ENCODE measurements at places on chromosomes 6 and 20. TPM values are rescaled to one million over a fixed set of nuclear protein-coding genes. Genes with fewer than 3 reads are reported as not detected.

- DNase-seq, result no peak
Observed at GRCh38 chr6:121867095-121867494, 431.6 kb downstream of the GJA1 start.

- no peak for DNase-seq
Observed at GRCh38 chr6:130529569-130530149, 163.8 kb downstream of the TMEM200A start.

DNA sequence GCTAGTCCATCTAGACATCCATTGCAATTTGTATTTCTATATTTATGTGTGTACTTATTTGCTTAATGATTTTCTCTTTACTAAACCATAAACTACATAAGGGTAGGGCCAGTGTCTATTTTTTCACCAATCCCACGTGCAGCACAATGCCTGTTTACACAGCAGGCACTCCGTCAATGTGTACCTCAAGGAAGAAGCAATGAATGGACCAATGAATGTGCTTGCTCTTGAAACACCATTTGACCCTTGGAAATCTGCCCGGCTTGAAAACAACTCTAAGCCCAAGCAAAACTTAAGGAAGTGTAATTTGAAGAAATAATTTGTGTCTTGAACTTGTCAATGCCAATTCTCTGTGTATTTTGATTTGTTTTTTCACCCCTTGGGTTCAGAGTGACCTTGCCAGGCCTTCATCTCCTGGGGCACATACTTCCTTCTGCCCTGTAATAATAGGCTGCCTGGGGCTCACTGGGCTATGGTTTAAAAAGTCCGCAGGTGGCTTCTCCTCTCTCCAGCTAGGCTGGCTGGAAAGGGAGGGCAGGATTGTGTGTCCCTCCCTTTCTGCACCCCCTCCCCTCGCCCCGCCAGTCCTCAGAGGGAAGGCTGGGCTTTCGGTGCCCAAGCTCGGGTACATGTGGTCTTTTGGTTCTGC, 140.8 kb upstream of the ARMC2 start:
- no peak for DNase-seq

Gene GPR63
- 3.1 TPM for polyA plus RNA-seq

Gene SNTA1
- polyA plus RNA-seq, result 10.6 TPM

DNA sequence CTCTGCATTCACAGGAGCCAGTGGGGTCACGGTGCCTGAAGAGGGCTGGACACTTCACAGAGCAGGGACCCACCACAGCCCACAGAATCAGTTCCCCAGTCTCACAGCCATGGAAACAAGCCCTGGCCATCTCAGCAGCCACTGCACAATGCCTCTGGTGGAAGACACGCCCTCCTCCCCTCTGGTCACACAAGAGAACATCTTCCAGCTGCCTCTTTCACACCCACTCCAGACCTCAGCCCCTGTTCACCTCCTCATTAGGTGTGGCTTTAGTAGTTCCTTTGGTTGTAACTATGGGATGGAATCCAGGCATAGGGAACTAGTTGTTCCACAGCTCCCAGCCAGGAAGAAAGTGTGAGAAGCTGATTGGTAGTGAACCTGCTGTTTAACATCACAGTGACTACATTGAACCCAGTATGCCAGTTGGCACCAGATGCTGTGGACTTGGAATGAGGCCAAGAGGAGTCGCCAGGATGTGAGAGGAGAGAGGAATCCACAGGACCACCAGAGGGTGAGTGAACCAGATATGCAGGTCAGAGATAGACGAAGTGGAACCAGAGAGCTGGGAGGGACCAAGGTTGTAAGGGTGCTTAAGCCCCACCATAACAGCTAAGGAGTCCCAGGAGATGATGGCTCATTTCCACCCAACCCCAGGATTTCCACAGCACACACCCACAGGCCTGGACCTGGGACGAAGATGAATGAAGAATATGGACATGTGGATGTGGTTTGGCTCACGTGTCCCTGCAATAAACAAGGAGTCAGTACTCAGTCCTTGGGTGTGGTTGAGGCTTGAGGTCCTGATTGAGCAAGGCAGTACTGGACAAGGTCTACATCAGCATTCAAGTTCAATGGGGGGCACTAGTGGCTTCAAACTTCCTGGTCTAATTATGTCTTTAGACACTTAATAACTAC, 8.8 kb upstream of the BTN3A3 start:
- no peak for DNase-seq

GRCh38 chr6:168042426-168043192, 36.4 kb downstream of the FRMD1 start:
- no peak for DNase-seq

DNA sequence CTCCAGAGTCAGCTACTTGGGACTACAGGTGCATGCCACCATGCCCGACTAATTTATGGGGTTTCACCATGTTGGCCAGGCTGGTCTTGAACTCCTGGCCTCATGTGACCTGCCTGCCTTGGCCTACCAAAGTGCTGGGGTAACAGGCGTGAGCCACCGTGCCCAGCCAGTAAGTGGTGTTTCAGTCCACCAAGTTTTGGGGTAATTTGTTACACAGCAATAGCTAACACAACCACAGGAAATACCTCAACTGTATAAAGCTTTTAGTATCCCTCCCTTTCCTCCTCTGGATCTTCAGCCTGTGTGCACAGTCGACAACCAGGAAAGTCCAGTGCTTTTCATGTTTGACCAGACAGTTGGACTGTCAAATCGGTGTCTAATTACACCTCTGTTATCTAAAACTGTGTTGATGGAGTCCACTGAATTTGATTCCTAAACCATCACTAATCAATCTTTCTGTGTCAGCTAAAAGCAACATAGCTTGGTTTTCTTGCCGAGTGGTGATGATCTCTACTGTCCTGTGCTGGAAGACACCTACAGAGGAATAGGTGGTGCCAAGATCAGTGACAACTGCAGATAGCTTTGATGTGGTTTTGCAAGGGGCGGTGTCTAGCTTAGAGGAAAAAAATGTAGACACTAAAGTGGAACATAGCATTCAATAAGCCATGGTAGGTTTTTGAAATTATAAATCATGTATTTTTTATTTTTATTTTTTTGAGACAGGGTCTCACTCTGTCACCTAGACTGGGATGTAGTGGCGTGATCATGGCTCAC, 22.2 kb upstream of the ZBTB2 start:
- no peak for DNase-seq

- DNase-seq, result no peak
Observed at GRCh38 chr6:15947923-15948322, 181.0 kb upstream of the MYLIP start.

GRCh38 chr20:57893366-57893999, 183.7 kb upstream of the PMEPA1 start:
- DNase-seq, result peak; percentile 80

GRCh38 chr6:118240878-118241528, 307.1 kb upstream of the PLN start:
- DNase-seq, result no peak

DNA sequence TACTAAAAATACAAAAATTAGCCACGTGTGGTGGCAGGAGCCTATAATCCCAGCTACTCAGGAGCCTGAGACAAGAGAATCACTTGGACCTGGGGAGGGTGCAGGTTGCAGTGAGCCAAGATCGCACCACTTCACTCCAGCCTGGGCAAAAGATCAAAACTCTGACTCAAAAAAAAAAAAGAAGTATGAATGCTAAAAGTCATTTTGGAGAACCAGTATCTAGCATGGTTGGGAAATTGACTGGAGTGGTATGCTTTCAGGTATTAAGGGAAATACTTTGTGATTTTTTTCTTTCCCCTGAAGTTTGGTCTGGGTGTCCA, 30.1 kb downstream of the PCMT1 start:
- no peak for DNase-seq

DNA sequence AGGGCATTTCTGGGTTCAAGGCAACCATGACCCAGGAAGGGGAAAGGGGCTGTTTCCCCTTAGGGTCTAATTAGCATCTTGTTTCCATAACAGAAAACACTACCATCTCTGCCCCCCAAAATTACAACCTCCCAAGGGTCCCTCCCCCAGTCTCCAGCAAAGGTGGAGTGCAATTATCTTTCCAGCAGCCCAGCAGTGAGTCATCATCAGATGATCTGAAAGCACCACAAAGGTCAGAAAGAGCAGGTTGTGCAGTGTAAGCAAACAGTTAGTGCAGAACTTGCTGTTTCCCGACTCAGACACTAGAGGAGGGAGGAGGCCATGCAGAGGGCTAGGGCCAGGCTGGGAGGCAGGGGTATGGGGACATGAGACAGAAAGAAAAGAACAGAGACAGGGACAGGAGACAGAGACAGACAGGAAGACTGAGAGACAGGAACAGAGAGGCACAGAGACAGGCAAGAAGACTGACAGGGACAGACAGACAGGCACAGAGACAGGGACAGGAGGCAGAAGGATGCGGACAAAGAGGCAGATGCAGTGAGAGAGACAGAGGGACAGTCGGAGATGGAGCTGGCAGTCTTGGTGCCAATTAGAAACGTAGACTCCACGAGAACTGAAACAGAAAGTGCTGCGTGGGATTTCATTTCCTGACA, 62.5 kb downstream of the PYGB start:
- no peak for DNase-seq

Gene ADA
- 5.3 TPM for polyA plus RNA-seq

Gene RRP36
- polyA plus RNA-seq, result 51.6 TPM

GRCh38 chr6:18090349-18090786, 32.1 kb downstream of the NHLRC1 start:
- no peak for DNase-seq

DNA sequence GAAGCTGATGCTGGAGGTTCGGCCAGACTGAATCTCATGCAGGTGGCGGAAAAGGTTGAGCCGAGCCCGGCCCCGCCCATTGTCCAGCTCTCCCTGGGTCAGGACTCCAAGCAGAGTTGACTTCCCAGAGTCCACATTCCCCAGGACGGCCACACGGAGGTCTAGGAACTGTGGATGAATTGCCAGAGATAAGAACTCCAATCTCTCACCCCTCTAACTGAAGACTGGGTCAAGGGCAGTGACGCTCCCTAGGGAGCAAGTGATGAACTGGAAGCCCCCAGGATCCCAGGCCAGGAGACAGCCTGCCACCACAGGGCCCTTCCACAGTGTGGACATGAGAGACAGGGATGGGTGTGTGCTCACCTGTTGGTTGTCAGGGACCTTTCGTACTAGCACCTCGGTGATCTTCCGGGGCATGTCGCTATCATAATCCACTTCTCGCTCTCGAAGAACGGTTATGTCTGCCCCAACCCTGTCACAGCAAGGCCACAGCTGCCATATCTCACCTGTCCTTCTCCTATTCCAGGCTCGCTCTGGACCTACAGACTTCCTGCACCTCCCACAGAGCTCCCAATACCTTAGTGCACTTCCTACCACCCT, 3.6 kb downstream of the GTPBP2 start:
- DNase-seq, result no peak

Gene ELOVL4
- polyA plus RNA-seq, result 1.4 TPM

Gene HLA-DQB1
- polyA plus RNA-seq, result 4.4 TPM

GRCh38 chr6:151112130-151112529, 127.6 kb upstream of the AKAP12 start:
- DNase-seq, result peak; percentile 28

DNA sequence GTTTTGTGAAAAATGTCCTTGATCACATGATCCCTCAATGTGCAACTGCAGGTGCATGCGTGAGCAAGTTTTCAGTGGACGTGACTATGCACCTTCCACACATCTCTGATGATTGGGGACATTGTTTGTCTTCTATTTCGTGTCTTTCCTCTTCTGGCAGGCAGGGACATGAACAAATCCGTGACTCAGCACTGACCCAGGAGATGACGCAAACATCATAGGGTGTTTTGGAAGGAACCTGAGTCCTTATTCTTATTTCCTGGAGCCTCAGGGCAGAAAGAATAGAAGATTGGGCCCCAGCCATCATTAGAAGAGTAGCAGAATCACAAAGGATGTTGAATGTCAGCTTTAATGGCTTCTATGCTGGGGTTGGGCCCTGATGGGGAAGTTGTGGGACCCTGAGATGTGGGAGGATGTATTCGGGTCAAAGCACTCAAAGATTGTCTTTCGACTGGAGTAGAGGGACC, 11.9 kb upstream of the SIRPD start:
- no peak for DNase-seq

DNA sequence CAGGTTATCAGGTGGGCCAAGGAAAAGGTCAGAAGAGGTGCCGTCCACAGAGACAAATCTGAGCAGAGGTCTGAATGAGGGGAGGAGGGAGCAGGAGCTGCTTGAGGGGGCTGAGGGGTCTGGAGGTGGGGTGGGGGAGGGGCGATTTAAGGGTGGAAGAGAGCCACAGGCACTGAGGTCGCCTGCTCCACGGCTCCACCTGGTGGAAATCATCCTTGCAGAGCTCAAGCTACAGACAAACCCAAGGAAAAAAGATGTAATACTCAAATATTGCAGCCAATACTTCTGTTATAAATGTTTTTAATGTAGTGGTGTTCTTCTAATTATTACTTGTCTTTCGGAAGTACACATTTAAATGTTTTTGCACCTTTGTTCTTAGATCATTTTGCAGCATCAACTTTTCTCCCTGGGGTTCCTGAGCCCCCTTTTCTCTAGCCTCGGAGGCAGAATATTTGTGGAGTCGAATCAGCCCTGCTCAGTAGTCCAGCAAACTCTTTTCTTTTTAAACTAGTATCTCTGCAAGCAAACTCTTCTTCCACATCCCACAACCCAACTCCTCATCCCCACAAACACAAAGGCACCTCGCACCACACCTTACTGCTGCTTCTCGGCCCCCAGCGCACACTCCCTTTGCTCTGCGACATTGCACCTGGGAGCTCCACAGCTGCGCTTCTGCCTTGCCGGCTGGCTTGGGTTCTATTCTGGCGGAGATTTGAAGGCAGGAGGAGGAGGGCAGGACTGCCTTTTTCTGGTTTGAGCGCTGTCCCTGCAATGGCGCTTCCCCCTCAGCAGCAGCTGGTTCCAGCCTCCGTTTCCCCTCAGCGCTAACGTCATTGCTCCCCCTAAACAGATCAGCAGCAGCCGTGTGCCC, 51.0 kb upstream of the TFAP2A start:
- DNase-seq, result no peak

Gene STK4
- polyA plus RNA-seq, result 30.4 TPM

GRCh38 chr6:170091000-170091638, 199.8 kb downstream of the DLL1 start:
- no peak for DNase-seq

- no peak for DNase-seq
Observed at GRCh38 chr6:139557547-139557946, 183.1 kb upstream of the CITED2 start.

GRCh38 chr6:13484827-13485226, 2.6 kb downstream of the GFOD1 start:
- no peak for DNase-seq

DNA sequence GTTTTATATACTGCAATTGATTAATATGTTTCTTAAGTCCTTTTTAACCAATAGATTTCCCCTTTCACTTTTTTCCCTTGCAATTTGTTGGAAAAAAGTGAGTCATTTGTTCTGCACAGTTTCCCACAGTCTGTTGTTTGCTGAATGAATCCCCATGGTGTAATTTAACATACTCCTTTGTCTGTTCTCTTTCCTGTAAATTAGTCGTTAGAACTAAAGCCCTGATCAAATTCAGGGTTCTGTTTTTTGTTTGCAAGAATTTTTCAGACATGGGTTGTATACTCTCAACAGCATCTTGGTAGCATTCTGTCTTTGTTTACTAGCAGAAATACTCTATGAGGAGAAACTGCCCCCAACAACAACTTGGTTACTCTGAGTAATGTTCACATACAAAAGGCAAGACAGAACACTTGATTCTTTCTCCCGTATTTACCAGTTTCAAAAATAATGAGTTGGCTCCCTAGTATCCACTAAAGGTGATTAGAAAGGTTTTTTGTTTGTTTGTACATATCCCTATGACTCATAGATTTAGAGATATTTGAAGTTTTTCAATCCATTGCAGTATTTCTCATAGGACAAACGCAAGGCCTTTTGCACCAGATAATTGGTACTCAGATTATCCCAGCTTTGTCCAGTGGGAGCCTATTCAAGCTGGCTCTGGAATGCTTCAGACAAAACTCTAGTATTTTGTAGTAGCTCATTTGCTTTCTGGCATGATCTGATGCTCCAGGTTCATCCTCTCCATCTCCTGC, 16.5 kb downstream of the BLOC1S5 start:
- DNase-seq, result no peak

- DNase-seq, result no peak
Observed at GRCh38 chr20:36465109-36466080, 75.9 kb upstream of the MYL9 start.
